ENCODE measurements at places on chromosomes 12 and 14.

GRCh38 chr14:34177466-34177865 lies 226.6 kb upstream of the EGLN3 start:
- DNase-seq = no peak

- no peak for DNase-seq
Measured at GRCh38 chr14:63752449-63753169, 24.7 kb upstream of the SGPP1 start.

GRCh38 chr12:34591966-34592365 lies 569.7 kb downstream of the ALG10 start:
- DNase-seq = no peak

DNA sequence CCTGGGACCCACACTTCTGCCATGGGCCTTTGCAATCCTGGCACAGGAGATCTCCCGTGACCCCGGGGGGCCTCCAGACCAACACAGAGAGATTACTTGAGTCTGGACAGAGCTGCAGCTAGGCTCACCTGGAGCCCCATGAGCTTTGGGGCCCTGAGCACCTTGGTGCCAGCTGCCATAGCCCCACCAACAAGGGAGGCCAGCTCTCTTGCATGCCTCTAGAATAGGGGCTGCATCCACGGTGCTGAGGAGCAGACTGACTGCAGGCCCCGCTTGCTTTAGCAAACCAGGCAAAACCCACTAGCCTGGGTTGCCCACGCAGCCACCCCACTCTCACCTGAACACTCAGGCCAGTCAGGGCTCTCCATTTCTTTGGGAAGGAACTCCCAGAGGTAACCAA lies 3.7 kb upstream of the OR4N2 start:
- DNase-seq = no peak

GRCh38 chr12:51320311-51320694 lies 3.7 kb downstream of the BIN2 start:
- no peak for DNase-seq

- DNase-seq = no peak
Measured at GRCh38 chr12:49355913-49356312, 9.2 kb downstream of the DNAJC22 start.
